Activated CD4-positive, alpha-beta T cell treated with anti-CD3 and anti-CD28 coated beads, Interleukin-2, amount 50 U/mL, for 1 hour (primary cell): ENCODE measurements at places on chromosomes 1 and 21.

- DNase-seq, result no peak
These were observed 12.7 kb upstream of the DEGS1 start for GRCh38 chr1:224170343-224170742.

DNA sequence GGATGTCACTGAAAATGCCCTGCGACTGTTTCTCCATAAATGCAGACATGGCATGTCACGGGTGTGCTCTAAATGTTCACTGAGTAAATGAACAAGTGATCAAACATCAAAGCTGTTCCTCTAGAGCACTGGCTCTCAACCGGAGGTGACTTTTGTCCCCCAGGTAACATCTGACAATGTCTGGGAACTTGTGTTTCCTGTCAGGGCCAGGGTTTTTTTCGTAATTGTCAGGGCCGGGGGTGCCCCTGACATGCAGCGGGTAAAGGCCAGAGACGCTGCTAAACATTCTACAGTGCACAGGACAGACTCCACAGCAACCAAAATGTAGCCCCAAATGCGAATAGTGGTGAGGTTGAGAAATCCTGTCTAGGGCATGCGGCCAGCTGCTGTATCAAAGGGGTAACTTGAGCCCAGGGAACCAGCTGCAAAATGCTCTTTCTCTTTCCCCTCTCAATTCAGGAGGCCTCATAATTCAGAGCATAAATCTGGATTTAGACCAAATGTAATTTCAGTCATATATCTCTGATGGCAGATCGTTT is 2.0 kb downstream of the ALDH4A1 start:
- no peak for DNase-seq

- no peak for DNase-seq
These were observed 216.6 kb upstream of the CSF3R start for GRCh38 chr1:36699113-36699911.

GRCh38 chr1:91924146-91924545 is 25.1 kb upstream of the BRDT start:
- no peak for DNase-seq

DNA sequence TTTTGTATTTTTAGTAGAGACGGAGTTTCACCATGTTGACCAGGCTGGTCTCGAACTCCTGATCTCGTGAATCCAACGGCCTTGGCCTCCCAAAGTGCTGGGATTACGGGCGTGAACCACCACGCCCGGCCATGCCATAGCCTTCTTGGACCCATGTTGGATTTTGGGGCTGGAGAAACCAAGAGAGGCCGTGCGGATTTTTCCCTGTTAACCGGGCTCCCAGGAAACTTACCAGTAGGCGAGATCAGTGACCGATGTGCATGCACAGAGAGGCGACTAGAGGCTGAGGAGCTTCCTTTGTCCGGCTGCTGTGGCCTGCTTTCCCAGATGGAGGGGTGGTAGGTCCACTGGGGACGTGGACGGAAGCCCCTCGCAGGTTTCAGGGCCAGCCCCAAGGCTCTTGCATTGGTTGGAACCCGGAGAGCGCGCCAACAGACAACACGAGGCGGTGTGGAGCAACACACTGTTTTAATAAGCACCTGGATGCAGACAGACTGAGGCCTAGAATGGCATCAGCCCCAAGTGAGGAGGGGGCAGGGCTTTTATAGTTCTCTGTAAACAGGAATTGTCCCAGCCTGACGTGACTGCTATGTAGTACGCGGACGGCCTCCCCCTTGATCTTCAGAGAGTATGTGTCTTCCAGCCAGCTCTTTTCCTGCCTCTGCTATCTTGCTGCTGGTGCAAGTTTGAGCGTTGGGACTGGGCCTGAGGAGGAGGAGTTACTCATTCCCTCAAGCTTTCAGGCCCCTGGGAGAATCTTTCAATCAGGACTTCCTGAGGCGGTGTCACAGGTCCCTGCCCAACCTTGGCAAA is at the start of gene ERVH48-1:
ERVH48-1 (minus strand) TSS at position 517 of the 813 bp plus-strand sequence. CDS start 6,624 bp downstream, outside the sequence.
- DNase-seq, result peak; percentile 8

GRCh38 chr1:224302947-224303346 is 27.0 kb downstream of the NVL start:
- DNase-seq, result no peak

- DNase-seq, result no peak
These were observed 42.7 kb downstream of the ATP5PF start for GRCh38 chr21:25691976-25692375.

DNA sequence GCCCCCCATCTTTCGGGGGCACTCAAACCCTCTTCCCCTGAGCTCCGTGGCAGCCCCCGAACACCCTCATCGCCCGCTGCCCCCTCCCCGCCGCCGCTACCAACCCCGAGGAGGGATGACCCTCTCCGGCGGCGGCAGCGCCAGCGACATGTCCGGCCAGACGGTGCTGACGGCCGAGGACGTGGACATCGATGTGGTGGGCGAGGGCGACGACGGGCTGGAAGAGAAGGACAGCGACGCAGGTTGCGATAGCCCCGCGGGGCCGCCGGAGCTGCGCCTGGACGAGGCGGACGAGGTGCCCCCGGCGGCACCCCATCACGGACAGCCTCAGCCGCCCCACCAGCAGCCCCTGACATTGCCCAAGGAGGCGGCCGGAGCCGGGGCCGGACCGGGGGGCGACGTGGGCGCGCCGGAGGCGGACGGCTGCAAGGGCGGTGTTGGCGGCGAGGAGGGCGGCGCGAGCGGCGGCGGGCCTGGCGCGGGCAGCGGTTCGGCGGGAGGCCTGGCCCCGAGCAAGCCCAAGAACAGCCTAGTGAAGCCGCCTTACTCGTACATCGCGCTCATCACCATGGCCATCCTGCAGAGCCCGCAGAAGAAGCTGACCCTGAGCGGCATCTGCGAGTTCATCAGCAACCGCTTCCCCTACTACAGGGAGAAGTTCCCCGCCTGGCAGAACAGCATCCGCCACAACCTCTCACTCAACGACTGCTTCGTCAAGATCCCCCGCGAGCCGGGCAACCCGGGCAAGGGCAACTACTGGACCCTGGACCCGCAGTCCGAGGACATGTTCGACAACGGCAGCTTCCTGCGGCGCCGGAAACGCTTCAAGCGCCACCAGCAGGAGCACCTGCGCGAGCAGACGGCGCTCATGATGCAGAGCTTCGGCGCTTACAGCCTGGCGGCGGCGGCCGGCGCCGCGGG is 837 bp downstream of the FOXD3 start:
- peak; percentile 42 for DNase-seq
